ENCODE measurements at places on chromosomes 6 and 20.

GRCh38 chr6:170029416-170030283 lies 261.2 kb downstream of the DLL1 start:
- DNase-seq: no peak

DNA sequence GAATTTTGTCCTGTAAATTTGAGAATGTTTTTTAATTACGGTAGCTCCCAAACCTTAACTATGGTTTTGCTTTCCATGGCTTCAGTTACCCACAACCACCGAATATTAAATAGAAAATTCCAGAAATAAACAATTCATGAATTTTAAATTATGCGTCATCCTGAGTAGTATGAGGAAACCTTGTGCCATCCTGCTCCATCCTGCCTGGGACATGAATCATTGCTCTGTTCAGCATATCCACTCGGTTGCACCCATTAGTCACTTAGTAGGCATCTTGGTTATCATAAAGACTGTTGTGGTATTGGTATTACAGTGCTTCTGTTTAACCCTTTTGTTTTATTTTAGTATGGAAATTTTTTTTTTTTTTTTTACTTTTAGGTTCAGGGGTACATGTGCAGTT lies 39.7 kb downstream of the KCNS1 start:
- DNase-seq: no peak

DNA sequence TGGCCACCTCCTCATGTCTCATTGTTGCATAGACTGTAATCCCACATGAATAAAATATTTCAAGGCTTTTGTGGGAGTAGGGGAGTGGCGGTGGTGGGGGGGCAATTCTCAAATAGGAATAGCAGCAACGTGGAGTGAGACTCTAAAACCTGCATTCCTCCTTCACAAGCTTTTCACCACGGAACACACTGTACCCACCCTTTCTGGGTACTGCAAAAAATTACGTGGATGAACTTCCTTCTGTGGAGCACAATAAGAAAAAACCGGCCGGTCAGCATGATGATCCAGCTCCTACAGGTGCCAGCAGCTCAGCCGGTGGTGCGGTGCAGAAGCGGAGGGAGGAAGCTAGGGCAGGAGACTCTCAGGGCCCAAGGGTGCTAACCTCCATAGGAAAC lies 930 bp upstream of the RRAGD start:
- no peak for DNase-seq

DNA sequence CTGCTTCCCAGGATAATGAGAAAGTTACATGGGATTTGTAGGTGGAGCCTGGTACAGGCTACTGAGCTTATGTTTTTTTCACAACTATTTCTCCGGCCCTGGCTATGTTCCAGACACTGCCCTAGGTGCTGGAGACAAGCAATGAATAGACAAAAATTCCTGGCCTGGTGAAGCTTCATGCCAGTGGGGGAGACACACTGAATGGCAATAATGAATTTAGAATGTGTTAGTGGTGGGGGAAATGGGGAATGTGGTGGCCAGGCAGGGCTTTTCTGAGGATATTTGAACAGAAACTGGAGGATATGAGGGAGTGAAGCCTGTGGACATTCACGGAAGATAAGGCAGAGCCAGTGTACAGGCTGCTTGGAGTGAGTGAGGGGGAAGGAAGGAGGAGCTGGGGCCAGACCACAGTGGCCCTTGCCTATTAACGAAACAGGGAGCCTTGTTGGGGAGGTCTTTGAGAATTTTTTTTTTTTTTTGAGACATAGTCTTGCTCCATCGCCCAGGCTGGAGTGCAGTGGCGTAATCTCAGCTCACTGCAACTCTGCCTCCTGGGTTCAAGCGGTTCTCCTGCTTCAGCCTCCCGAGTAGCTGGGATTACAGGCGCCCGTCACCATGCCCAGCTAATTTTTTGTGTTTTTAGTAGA lies 6.6 kb downstream of the FOXS1 start:
- no peak for DNase-seq

GRCh38 chr20:3803854-3804253 lies 7.7 kb downstream of the CDC25B start:
- no peak for DNase-seq

GRCh38 chr6:118921084-118921483 lies 13.9 kb downstream of the MCM9 start:
- DNase-seq: no peak

- no peak for DNase-seq
These were observed 3.1 kb upstream of the OSBPL2 start for GRCh38 chr20:62235001-62235776.

- DNase-seq: no peak
These were observed 61.1 kb downstream of the TBC1D7 start for GRCh38 chr6:13267142-13267651.

GRCh38 chr20:60895363-60896079 lies 356.5 kb upstream of the CDH4 start:
- DNase-seq: no peak

- peak; percentile 26 for DNase-seq
These were observed 65.8 kb downstream of the E2F3 start for GRCh38 chr6:20467437-20467836.

- DNase-seq: no peak
These were observed 99.3 kb downstream of the RTN4IP1 start for GRCh38 chr6:106530026-106530425.

DNA sequence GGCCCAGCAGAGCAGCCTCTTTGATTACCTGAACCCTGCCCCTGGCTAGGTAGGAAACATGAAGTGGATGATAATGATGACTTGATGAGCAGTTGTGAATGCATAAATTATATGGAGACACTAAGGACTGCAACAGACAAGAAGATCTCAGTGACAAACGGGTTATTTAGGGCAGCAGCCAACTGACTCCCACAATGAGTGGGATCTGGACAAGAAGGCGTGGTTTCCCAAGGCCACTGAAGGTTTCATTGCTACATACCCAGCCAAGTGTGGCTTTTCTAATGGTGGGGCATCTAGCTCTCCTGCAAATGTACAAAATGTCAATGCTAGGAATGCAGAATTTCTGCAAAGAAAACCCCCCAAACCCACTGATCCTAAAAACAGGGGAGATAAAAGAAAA lies 29.4 kb downstream of the RING1 start:
- DNase-seq: no peak

- no peak for DNase-seq
These were observed 622.8 kb downstream of the QKI start for GRCh38 chr6:164037171-164037870.

DNA sequence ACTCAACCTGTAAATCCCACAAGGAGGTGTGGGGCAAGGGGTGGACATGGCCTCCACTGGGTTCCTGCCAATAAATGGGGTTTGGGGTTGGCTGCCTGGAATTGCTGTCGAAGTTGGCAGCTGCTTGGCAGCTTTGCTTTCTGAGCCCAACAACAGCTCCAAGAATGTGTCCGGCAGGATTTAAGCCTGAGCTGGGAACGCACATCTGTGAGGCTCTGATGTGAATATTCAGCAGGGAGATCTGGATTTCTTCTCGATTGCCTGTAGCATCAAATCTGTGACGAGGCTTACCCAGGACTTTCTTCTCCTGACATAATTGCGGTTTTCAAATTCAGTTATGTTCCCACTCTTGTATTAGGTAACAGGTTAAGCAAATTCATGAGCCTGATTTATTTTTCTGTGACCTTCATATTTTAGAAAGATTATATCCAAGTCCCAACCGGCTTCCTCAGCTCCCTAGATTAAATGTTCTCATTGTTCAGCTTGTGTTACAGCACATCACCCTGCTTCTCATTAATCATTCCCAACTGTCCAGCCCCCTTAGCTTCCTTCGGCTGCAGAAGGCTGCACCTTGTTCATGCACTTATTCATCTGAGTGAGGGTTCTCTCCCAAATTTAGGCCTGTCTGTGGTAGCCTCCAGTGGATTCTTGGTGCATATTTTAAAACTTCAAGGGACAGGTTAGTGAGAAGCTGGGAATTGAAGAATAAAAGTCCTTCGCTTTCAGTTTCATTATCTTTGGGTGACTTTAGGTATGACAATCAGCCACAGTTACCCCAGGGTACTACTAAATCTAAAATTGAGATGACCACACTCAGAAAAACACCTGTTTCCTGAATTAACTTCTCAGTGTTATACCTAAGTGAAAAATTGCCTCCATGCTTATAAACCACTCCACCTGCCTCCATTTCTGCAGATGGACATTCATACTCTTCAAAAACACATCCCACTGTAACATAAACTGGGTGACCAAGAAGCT lies 310.0 kb downstream of the ESR1 start:
- no peak for DNase-seq

GRCh38 chr6:15752820-15753219 lies 90.0 kb upstream of the DTNBP1 start:
- DNase-seq: no peak

GRCh38 chr6:166655713-166656229 lies 28.7 kb upstream of the RPS6KA2 start:
- no peak for DNase-seq

- DNase-seq: no peak
These were observed 500.8 kb downstream of the PRKN start for GRCh38 chr6:162226803-162227202.

- peak; percentile 59 for DNase-seq
These were observed 48.4 kb downstream of the CPXM1 start for GRCh38 chr20:2751878-2752566.

DNA sequence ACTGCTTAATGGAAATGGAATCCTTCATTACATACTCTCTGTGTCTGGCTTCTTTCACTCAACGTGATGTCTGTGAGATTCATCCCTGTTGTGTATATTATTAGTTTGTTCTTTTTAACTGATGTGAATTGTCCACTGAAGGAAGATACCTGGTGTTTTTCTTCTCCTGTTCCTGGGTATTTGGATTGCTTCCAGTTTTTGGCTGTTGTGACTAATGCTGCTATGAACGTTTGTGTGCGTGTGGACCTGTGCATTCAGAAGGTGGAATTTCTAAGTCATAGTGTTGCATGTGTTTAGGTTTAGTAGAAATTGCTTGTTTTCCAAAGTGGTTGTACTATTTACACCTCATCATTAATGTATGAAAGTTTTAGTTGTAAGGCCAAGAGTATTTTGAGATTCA lies 3.8 kb downstream of the TULP4 start:
- DNase-seq: no peak

DNA sequence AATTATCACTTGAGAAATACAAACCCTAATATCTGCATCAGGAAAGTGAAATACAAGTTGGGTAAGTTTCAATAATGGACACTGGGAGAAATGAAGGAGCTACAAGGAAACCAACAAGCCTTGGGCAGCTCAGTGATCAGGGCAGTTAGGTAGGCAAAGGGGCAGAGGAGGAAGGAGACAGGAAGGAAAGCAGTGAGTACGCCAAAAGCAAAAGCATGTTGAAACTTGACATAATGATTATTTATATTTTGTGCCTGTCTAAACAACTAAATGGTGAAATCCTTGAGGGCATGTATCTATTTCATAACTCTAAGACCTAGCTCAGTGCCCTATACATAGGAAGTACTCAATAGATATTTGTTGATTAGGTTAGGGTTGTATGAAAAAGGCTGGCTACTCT lies 23.3 kb downstream of the PXT1 start:
- DNase-seq: no peak

GRCh38 chr20:35303735-35304491 lies 11.7 kb upstream of the FAM83C start:
- peak; percentile 88 for DNase-seq

DNA sequence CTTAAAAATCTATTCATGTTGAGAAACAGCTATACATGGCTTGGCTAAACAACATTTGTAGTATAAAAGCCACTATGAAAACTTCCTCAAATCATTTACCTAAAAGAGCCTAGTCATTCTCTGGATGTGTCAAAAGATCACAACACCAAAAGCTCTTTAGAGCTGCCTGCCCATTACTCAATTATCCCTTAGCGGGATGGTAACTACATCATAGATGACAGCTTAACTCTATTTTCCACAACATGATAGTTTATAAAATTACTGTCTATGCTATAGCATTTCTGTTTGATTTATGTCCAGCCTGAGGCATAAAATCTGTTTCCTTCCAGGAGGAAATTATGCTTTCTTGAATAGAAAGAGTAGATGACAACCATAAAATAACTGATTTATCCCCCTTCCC lies 777.6 kb upstream of the HS3ST5 start:
- DNase-seq: no peak

DNA sequence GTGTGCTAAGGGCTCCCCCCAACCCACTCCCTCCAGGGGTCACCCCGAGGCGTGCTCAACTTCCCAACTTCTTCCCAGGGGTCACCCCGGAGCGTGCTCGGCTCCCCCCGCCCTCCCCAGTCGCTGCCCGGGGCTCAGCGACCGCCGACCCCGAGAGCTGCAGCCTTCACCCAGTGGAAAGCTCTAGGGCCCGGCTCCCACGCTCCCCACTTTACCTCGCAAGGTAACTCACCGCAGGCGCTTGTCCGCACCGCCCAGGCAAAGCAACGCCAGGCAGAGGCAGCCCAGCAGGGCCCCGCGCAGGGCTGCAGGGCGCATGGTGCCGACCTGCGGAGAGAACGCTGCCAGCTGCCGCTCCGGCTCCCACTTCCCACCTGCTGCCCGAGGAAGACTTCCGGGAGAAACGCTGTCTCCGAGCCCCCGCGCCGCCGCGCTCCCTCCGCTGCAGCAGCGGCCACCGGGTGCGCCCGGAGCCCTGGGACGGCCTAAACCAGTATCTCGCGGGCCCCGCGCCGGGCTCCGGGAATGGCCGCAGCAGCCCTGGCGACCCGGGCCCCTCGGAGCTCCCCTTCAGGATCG lies 396 bp downstream of the RNASET2 start:
- DNase-seq: no peak

DNA sequence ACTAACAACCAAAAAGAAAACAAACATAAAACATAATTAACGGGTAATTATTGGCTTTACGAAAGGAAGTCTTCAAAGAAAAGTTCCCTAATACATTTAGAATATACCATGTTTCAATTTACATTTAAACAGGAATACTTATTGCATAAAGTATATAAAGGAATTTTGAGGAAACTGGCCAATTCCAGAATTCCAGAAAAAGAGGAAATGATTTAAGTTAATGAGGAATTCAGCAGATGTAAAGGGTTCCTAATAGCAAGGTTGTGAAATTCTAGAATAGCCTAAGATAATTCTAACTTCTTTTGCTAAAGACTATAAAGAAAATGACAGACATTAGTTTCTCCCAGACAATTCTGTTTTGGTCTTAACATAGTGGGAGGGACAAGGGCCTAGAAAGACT lies 35.0 kb downstream of the DTNBP1 start:
- DNase-seq: no peak

GRCh38 chr20:5362771-5363170 lies 46.0 kb upstream of the PROKR2 start:
- no peak for DNase-seq

GRCh38 chr6:122722746-122723145 lies 56.8 kb upstream of the FABP7 start:
- DNase-seq: no peak

GRCh38 chr6:82040405-82041221 lies 206.9 kb downstream of the IBTK start:
- DNase-seq: peak; percentile 8

GRCh38 chr6:117205876-117206275 lies 59.5 kb upstream of the VGLL2 start:
- DNase-seq: no peak

DNA sequence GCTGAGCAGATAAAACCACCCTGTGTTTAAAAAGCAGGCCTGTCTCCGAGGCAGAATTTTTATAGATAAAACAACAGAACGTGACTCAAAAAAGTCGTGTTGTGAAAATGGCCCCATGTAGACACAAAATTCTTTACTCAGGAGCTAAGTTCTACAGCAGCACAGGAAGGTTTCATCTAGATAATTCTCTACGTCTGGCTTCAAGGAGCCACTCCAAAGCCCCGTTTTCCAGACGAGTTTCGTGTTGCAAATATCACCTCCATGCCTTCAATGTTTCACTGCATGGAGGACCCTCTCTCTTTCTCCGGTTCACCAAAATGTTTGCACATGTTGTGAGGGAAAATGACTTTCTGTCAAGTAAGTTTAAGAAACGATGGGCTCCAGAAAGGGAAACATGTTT lies 12.0 kb upstream of the BMP7 start:
- DNase-seq: no peak

- DNase-seq: no peak
These were observed 239.2 kb upstream of the QKI start for GRCh38 chr6:163175301-163175700.
